ENCODE measurements at places on chromosomes 2 and 18.
A peak's percentile ranks its signal among the peaks of the same experiment; 100 is the strongest.

- DNase-seq: no peak
These were observed at the start of gene PHLPP1 for GRCh38 chr18:62715436-62715758. Gene PHLPP1 (plus strand): TSS chr18:62715541. CDS start chr18:62715684, 143 bp downstream.

- no peak for DNase-seq
These were observed 322.1 kb downstream of the CCDC85A start for GRCh38 chr2:56505885-56506284.

DNA sequence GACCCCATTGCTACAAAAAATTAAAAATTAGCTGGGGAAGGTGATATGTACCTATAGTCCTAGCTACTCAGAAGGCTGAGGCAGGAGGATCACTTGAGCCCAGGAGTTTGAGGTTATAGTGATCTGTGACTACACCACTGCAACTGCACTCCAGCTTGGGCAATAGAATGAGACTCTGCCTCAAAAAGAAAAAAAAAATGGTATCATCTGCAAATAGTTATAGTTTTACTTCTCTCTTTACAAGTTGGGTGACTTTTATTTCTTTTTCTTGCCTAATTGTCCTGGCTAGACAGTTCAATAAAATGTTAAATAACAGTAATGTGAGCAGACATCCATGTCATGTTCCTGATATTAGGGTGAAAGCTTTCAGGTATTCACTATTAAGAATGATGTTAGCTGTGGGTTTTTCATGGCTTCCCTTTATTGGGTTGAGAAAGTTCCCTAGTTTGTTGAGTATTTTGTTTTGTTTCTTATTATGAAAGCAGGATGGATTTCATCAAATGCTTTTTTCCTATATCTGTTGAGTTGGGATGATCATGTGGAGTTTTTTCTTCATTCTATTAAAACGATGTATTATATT is 24.9 kb upstream of the ACOXL start:
- no peak for DNase-seq

DNA sequence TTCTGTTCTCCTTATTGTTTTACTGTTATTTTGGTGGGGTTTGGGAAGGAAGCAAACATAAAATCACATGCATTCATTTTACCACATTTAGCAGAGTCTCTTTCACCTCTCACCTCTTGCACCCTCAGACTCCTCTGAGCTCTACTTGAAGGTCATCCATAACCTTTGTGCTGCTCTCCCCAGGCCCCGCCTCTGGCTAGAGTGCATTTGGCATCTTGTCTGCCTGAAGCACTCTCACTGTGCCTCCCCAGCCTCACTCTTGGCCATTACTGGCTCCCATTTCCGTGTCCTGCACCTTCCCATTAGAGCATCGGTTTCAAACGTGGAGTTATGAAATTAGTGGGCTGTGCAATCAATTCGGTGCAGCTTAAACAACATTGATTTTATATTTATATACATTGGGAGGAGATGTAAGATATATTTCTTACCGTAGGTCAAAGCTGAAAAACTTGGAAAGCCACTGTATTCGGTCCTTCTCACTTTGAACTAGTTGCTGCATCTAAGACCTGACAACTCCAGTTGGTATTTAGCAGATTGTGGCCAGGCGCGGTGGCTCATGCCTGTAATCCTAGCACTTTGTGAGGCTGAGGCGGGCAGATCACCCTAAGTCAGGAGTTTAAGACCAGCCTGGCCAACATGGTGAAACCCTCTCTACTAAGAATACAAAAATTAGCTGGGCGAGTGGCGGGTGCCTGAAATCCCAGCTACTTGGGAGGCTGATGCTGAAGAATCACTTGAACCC is 6.9 kb upstream of the ZFAND2B start:
- no peak for DNase-seq

GRCh38 chr2:100616841-100617390 is 54.1 kb downstream of the PDCL3 start:
- DNase-seq: no peak

- DNase-seq: no peak
These were observed 17.5 kb downstream of the LYPD1 start for GRCh38 chr2:132652474-132652873.

GRCh38 chr2:47653036-47653435 is 129.9 kb upstream of the MSH6 start:
- DNase-seq: no peak

- DNase-seq: no peak
These were observed 230.4 kb upstream of the ACVR2A start for GRCh38 chr2:147614471-147614870.

DNA sequence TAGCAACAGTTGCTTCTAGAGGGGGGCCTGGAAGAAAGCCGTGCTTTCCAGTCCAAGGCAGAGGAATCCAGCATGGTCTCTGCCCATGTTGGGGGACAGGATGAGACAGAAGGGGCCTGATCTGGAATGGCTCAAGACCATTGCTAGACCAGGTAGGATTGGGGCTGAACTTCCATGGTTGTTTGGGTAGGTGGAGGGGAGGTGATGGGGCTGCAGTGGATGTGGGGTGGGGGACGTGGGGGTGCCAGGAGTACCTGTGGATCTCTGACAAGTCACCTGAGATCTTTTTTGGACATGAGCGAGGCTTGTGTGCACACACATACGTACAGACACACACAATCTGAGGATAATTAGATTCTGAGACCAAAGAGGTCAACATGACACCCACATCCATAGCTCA is 228.7 kb upstream of the SKOR2 start:
- no peak for DNase-seq

DNA sequence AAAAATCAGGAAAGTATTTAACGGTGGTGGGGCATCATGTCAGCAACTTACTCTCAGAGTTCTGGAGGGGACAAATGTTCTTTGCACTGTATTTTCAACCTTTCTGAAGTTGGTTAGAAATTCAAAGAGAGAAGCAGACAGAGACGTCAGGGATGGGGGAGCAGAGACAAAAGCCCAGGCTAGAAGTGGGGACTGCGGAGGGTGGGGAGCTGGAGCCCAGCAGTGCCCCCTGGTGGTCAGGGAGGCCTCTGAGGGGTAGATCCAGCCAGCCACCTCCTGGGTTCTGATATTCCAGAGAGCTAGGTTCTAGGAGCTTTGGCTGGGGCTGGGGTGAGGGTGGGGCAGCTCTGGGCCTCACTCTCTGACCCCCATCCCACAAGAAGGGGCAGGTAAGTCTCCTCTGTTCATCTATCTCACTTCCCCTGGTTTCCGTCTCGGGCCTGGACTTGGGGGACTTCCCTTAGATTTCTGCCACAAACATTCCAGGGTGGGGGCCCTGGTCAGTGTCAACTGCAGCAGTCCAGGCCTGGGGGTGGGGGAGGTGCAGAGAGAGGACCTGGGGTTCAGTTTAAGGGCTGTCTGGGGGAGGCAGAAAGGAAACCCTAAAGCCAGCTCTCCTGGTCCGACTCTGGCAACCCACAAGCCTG is 8.9 kb downstream of the TNS1 start:
- DNase-seq: peak; percentile 22

- DNase-seq: no peak
These were observed 77.2 kb downstream of the TLK1 start for GRCh38 chr2:171083451-171083850.

DNA sequence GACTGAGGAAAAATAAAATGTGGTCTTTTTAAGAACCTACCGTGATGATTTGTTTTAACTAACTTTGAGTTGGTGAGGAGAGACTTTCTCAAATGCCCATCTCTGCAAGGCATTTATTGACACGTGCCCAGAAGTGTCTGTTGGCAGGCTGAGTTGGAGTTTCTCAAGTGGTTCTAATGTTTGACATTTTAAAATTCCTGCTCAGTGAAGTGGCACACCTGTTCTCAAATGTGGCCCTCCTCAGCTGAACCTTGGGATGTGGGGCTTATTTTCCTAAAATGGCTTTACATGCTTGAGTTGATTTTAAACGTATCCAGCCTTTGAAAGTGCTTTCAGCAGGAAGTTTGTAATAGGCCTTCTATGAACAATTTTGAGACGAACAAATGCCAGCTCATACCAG is 876 bp upstream of the CAVIN2 start:
- no peak for DNase-seq

DNA sequence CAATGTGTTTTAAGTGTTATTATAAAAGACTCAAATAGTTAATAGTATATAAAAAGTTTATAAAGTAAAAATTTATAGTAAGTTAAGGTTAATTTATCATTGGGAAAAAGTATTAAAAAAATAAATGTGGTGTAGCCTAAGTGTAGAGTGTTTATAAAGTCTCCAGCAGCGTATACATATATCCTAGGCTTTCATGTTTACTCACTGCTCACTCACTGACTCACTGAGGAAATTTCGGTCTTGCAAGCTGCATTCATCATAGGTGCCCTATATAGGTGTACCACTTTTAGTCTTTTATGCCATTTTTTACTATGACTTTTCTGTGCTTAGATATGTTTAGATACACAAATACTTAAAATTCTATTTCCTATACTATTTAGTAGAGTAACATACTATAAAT is 866.0 kb downstream of the CBLN2 start:
- DNase-seq: no peak

GRCh38 chr2:239693330-239693729 is 292.5 kb upstream of the HDAC4 start:
- DNase-seq: no peak

DNA sequence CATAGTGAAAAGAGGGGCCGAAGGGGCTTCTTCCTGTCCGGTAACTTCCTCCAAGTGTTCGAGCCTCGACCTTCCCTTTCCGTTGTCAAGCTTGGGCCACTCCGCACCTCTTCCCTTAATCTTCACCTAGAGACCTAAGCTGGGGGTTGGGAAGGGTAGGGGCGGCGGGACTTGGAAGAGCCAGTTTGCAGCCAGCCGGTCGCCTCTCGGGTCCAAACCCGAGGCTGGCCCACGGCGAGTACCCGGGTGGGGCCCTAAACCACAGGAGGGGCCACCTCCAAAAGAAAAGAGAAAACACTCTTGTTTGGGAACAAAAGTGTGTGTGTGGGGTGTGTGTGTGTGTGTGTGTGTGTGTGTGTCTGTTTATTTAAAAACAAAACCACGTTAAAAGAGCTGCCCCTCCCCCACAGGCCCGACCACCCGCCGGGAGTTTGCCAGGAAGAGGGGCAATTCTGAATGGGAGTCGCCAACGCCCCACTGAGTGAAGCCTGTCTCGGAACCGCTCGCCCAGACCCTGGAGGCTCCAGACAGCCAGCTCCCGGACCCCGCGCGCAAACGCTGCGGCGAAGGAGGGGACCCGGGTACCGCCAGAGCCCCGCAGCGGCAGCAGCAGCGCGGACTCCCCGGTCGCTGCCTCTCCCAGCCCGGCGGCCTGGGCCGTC is 488 bp upstream of the RHOB start:
- no peak for DNase-seq

GRCh38 chr2:29527947-29528346 is 393.4 kb downstream of the ALK start:
- no peak for DNase-seq

GRCh38 chr2:43837831-43838559 is 644 bp downstream of the ABCG5 start:
- DNase-seq: no peak

Data from COR-L47 (cell line).